NCI-H1436 (cell line): ENCODE measurements at places on chromosomes 5 and 9.

GRCh38 chr9:79184831-79185230 lies 386.9 kb upstream of the TLE4 start:
- no peak for DNase-seq

- no peak for DNase-seq
These were observed 41.4 kb downstream of the ENC1 start for GRCh38 chr5:74599148-74599547.

DNA sequence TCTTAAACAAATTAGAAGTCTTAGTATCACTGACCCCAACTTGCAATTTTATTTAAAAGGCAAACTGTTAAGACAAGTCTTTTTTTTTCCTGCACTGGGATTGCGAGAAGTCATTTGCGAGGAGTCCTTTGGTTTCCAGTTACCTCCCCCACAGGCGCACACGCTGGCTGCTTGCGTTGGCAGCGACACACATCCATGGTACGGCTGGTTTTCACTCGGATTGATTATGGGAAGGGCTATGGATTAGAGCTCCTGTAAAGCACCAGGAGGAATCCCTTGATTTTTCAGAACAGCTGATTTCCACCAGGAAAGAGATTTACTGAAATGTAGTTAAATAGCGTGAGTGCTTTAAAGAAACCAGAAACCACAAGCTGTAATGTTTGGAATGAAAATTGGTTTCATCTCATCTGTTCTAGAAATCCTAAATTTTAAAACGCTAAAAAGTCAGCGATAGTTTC lies 737 bp downstream of the SLC1A3 start:
- no peak for DNase-seq

DNA sequence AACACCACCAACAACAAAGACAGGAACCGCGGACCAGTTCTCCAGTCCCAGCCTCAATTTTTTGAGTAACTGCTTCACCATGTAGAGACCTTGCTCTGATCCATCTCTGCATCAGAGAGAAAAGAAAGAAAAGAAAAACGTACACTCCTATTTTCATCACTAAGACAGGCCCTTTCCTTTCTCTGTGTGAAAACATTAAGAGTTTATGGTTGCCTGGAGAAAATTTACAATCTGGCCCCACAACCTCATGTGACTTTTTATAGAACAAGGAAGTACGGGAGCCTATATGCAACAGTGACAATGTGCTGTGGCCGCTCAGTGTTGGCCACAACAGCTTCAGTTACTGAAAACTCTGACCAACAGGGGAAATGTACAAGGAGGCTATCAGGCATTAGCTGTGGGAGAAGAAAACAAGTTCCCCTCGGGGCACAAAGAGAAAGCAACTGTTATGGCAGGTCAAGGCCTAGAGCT lies 272.9 kb upstream of the PTGER4 start:
- DNase-seq, result no peak

- DNase-seq, result no peak
These were observed 108.6 kb downstream of the TRIO start for GRCh38 chr5:14251733-14252132.

- no peak for DNase-seq
These were observed 82.3 kb upstream of the SIMC1 start for GRCh38 chr5:176155922-176156359.

DNA sequence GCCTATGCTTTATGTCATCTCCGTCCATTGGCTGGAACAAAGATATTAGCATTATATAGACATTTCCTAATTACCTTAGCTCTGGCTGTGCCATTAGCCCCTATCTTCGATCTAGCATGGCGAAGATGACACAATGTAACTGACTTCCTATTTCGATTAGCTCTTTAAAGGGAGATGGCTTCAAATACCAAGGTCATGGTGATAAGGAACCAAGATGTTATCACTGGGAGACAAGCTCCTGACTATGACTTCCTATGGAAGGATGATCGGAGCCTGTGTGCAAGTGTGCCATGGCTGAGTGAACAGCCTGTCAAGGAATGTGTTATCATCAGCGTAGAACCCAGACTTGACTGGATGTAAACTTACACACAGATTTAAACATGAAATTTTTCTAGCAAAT lies 602.1 kb downstream of the PSAT1 start:
- no peak for DNase-seq

GRCh38 chr5:134175921-134176510 lies 734 bp downstream of the SKP1 start:
- DNase-seq, result no peak

DNA sequence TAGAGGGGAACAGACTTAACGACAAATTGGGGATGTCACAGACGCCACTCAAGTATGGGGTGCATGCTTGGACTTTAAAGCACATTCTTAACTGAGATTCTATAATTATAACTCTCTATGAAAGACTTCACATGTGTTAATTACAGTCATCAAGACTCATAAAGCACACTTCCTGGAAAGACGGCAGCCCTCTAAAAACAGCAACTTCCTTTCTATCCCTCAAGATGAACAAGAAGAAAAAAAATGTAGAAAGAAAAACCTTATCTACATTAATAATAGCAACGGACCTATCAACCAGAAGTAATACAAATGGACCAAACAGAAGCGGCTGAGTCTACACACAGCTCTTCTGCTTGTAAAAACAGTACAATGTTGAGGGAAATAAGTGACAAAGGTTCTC lies 21.2 kb downstream of the GNAQ start:
- DNase-seq, result no peak

- DNase-seq, result no peak
These were observed 122.0 kb downstream of the PRDM9 start for GRCh38 chr5:23629396-23629795.

- DNase-seq, result no peak
These were observed 57.9 kb upstream of the FST start for GRCh38 chr5:53422539-53422938.

GRCh38 chr5:10351199-10351905 lies 2.1 kb upstream of the MARCHF6 start:
- no peak for DNase-seq

DNA sequence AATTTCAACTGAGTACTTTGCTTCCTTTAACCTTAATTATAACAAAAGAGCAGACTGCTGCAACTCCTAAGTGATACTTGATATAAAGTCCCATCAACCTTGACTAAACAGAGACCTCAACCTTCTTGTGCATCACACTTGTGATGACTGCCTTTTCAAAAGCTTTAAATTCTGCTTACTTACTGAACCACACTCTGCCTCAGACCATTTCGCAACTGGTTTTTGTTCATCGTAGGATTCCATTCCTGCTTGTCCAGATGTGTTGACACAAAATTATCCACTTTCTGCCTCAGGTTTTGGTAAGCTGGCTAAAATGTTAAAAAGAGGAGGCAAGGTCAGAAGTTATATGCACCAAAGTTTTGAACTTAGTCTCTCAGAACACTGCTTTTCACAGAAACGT lies 3.5 kb downstream of the BOD1 start:
- no peak for DNase-seq

DNA sequence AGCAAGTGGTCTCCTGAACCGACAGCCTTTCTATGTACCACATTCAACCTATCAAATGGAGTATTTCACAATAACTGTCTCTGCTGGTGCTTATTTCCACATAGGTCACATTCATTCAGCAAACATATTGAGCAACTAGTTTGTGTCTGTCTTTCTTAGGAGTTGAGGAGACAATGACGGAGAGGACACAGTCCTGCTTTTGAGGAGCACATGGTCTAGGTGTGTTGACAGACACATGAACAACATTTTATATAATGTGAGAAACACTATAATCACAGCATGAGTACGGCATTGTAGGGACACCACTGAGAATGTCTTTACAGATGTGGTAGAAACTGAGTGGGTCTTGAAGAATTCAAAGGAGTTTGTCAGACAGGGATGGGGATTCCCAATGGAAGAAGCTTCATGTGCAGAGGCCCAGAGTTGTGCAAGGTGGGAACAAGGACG lies 28.5 kb downstream of the NFIL3 start:
- DNase-seq, result no peak

GRCh38 chr9:109250311-109250741 lies 70.5 kb downstream of the EPB41L4B start:
- no peak for DNase-seq

- no peak for DNase-seq
These were observed 47.6 kb upstream of the EXOC3 start for GRCh38 chr5:395156-395920.

DNA sequence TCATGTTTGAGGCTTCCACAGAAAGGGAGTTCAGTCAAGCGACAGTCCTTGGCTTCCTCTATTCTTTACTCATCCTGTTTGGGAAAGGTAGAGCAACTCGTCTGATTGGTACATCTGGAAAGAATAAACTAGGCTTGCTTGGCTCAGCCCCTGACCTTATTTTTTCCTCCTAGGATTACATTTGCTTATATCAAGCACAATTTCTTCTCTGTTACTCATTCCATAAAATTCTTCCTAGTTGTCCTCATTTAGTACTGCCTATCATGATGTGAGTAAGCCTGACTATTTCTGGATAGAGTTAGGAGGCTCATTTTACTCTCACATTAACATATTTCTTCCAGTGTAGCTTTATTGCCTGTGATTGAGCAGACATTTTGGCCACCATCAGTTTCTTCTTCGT lies 10.9 kb upstream of the CARNMT1 start:
- DNase-seq, result no peak

DNA sequence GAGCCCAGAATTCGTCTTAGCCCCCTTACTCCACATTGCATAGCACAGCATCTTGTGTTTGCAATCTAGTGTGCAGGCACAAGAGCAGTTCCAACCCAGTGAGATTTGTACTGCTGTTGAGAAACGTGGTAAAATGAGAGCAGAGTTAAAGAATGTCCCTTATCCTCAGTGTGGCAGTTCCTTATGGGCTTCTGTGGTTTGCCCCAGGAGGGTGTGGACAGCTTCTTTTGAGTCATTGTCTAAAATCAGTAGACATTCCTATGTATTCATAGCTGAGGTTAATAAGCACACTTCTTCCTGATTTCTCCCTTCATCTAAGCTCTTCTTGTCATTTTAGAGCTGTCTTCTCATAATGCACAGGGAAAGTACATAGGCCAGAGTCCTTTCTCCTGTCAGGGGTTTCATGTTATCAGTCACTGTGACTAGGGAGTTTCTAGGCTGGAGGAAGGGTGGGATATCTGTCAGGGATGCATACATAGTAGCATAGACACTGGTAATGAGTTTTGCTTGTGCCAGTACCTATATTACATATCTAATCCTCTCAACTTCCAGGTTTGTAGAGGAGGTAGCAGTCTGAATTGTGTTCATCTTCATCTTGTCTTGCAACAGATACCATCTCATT lies 2.0 kb upstream of the CAVIN4 start:
- no peak for DNase-seq

DNA sequence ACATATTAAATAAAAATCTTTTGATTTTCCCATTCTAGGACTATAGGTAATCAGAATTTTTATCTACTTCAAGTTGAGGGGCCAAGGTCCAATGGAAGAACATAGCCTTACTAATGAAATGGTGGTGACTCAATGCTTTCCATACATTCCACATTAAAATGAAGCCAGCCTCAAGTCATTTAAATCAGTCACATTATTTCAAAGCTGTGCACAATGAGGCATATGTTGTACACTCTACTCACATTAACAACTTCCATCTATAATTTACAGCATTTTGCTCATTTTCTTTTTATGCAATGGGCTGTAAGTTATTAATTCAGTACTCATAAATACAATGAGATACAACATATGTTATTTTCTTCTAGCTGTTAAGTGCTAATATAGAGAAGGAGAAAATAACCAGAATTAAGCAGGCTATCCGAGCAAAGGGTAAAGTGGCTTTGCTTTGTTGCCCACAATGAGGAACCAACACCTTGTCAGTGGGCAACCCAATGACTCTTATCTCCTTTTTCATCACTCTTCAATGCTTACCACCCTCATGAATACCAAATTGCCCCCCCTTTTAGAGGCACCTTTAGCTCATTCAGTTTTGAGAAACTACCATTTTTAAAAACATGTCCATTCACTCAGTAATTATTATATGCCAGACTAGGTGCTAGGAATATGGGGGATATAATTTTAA lies 52.4 kb downstream of the TTLL11 start:
- no peak for DNase-seq

- DNase-seq, result no peak
These were observed 9.4 kb upstream of the C5orf15 start for GRCh38 chr5:133977858-133978257.

DNA sequence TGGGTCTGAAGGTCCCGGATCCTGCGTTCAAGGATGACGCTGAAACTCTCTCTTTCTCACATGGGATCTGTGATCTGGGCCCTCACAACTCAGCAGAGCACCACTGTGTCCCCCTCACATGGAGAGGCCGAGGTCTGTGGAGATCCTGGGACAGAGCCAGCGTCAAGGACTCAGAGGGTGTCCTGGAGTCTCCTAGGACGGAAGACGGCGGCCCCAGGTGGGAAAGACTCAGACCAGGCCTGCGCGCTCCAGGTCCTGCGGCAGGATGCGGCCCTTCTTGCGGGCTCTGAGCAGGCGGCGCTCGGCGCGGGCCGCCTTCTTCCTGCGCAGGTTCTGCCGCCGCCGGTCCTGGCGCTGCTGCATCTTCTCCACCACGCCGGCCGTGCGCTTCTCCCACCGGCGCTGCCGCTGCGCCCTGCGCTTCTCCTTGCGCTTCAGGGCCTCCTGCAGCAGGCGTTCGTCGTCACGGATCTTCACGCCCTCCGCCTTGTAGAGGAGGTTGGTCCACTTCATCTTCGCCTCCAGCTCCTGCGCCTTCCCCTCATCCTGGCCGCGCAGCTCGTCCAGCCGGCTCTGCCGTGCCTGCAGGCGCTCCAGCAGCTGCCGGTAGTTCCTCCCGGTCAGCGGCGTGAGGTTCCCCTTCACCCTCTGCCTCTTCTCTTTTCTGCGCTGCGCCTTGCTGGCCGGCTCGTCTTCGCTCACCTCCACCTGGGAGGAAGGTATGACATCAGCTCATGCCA lies 4.2 kb downstream of the SURF6 start:
- DNase-seq, result no peak

GRCh38 chr9:87849144-87849758 lies 33.4 kb upstream of the SPATA31E1 start:
- DNase-seq, result no peak

GRCh38 chr9:68509689-68510088 lies 31.0 kb downstream of the TMEM252 start:
- DNase-seq, result no peak

DNA sequence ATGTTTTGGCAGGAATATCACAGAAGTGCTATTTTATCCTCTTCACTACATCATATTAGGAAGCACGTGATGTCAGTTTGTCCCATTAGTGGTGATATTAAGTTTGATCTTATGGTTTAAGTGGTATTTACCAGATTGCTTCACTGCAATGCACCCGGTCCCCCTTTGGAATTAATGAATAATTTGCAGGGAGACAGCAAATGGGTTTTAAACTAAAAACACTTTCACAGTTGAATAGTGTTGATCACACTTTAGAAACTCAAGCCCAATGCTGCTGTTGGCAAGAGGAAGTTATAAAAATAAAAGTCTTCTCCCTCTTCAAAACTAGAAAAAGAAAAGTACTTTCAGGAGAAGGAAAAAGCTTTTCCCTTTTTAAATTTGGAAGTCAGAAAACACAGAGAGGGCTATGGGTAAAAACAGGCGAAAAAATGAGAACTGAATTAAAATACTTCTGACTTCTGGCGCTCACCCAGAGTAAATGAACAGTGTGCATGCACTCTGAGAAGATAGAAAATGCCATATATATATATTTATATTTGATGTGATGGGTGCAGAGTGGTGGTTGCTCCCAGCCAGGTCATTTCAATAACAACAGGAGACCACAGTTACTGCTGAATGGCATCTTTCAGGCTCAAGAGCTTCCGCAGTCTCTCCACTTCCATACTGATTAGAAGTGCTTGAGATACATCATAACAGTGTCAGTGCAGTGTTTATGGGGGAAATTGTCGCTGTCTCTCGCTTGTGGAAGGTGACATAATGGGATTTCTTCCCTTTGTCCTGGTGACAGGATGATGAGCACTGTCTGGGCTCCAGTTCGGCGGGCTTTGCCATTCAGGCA lies 278.0 kb downstream of the ZSWIM6 start:
- DNase-seq, result no peak

GRCh38 chr5:151271336-151271735 lies 18.4 kb downstream of the GM2A start:
- no peak for DNase-seq
